ENCODE measurements at places on chromosomes 4 and X.

GRCh38 chr4:34720571-34720970, 1523.7 kb downstream of the ARAP2 start:
- DNase-seq, result no peak

- DNase-seq, result no peak
Observed at GRCh38 chrX:119194621-119195020, 41.5 kb upstream of the PGRMC1 start.

DNA sequence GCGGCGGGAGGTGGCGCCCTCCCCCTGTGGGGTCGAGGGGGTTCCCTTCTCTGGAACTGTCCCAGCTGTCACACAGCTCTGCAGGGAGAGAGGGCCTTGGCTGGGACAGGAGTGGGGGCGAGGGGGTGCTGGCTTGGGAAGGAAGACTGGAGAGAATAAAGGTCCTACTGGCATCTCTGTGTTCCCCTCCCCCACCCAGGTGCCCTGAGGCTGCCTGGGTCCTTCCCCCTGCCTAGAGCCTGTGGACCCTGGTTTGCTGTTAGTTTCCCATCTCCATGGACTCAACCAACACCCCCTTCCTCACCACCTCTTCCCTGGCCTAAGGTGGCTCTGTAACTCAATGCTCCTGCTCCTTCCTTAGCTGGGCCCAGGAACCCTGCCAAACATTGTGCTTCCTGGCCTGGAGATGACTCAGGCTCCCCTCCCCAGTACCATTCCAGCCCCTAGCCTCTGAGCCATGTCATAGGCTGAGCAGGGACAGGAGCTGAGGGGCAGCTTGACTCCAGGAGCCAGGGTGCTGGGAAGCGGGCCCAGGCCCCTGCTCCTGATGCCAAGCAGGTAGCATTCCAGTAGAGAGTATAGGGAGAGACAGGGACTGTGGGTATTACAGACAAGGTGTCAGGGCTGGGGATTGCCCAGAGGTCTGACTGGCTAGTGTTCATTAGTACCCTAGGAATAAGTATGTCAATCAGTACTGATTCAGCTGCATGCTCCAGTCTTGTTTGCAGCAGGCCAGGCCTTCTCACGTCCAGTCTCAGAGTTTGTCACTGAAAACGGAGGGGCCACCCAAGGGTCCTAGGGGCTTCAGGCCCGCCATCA, 100.7 kb downstream of the EFNB1 start:
- DNase-seq, result no peak

GRCh38 chrX:115363372-115363771, 73.9 kb downstream of the LUZP4 start:
- DNase-seq, result no peak

DNA sequence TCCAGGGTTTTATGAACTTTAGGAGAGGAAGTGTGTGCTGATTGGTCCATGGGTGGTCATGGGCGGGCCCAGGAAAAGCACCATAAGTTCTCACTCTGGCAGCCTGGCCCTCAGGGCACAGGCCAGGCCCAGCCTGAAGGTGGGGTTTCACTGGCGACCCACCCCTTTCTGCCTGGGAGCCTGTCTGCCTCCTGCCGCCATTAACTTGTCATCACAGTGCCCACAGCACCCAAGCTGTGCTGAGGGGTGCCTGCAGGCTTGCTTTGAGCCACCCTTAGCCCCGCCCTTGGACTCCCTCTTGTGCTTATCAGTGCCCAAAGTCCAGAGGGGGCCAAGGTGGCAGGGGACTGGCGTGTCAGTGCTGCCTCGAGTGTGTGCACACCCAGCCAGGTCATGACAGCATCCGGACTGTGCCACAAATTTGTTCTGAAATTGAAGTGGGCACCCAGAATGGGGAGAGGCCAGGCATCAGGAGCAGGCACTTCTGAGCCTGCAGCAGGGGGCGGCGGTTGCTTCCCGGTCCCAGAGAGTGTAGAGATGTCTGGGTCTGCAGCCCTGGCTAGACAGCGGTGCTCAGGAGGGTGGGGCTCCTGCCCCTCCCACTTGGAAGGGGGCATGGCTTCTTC, 455.6 kb downstream of the TMA16 start:
- no peak for DNase-seq

- DNase-seq, result no peak
Observed at GRCh38 chrX:15864023-15864422, 9.4 kb upstream of the AP1S2 start.

GRCh38 chrX:74369666-74370065, 51.6 kb upstream of the SLC16A2 start:
- DNase-seq, result no peak

DNA sequence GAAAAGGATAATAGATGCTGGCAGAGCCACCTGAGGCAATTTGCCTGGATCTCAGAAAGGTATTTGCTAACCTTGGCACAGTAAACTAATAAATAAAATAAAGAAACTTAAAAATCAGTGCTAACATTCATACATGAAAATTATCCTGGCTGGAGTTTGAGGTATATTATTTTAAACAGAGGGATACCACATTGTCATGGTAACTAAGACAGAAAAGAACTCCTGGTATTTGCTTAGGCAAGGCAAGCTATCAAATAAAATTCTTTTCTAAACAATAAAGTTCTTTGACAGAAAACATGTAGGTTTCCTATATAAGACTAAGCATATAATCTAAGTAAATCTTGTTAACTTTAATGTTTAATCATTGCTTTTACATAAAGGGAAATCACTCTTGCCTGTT, 218.8 kb downstream of the MAGEB17 start:
- DNase-seq, result no peak

GRCh38 chrX:95435198-95435597, 1249.4 kb upstream of the DIAPH2 start:
- no peak for DNase-seq

- no peak for DNase-seq
Observed at GRCh38 chr4:122606364-122607043, 14.4 kb downstream of the IL21 start.

- DNase-seq, result no peak
Observed at GRCh38 chr4:187302457-187303150, 578.9 kb upstream of the FAT1 start.

GRCh38 chr4:40789031-40789430, 39.3 kb downstream of the NSUN7 start:
- DNase-seq, result no peak

GRCh38 chr4:143254491-143255226, 69.9 kb downstream of the USP38 start:
- no peak for DNase-seq

DNA sequence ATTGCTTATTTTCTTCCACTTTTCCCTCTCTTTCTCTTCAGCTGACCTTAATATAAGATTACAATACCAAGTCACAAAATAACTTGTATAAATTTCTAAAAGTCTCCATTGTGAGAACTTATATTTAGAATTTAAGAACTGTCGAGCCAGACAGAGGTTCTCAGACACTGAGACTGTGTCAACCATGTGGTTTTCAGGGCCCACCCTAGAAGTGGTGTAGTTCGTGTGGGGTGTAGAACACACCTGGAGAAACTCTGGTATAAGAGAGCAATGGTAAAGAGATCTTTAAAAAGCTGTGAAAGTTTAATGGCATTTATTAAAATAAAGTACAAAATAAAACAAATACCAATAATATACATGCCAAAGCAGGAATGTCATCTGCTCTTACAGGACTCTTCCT, 19.7 kb downstream of the CPEB2 start:
- DNase-seq, result no peak

- DNase-seq, result no peak
Observed at GRCh38 chr4:151485541-151486131, 76.7 kb downstream of the FHIP1A start.

DNA sequence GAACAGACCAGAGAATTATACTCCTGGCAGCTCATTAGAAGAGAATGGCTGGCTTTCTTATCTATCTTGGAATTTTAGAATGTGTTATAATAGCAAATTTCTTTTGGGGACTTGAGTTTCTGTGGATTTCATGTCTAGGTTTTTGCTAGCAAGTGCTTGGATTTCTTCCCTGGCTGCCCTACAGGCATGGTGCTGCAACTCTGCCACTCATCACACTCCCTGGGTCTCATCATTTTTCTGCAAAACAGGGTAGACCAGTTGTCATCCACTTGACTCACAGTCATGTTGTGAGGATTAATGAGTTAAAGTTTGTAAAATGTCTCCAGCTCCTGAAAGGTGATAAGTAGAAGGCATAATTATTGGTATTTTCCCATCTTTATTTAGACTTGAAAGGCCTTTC, 60.7 kb upstream of the LCORL start:
- no peak for DNase-seq

GRCh38 chrX:136733613-136734012, 47.1 kb downstream of the ARHGEF6 start:
- no peak for DNase-seq

DNA sequence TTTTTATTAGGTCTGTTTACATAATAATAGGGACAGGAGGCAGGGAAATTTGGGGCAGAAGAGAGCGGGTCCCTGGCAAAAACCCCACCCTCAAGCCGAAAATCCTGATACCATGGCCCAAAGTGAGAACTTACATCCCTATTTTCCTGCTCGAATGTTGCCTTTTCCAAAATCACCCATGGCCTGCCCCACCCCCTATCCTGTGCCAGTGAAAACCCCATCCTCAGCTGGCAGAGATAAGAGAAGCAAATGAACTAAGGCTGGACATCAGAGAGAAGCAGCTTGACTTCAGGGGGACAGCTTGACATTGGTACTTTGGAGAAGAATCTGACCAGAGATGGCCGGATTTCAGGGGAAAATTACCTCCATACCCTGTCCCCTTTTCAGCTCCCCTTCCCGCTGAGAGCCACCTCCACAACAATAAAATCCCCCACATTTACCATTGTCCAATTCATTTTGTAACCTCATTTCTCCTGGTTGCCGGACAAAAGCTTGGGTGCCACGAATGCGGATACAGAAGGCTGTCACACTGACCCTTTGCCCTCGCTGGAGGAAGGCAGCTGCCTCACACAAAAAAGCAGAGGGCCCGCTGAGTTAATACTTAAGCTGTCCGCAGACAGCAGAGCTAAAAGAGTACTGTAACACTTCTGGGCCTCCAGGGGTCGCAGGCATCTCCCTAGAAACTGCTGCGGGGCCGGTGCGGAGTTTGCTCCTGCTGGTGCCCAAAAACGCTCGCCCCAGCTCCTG, 196.2 kb downstream of the SNCA start:
- DNase-seq, result no peak

GRCh38 chr4:112145790-112146501, 692 bp downstream of the FAM241A start:
- DNase-seq, result peak; percentile 79

- no peak for DNase-seq
Observed at GRCh38 chrX:112865464-112866025, 24.9 kb upstream of the AMOT start.

DNA sequence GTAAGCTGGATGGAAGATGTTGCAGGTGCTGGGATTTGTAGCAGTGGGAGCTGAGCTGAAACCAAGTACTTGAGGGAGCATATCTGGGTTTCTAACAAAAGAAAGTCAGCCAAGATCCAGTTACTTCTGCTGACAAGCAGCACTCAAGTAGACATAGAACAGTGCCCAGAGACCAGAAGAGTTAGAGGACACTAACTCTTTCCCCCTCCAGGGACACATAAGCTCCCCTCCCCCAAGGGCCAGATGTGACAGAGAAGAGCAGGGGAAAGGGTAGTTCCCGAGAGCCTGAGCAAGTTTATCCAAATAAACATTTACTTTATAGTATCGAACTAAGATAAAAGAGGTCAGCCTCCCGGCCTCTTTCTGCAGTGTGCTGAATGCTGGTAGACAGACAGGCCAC, 12.2 kb downstream of the TRPC3 start:
- DNase-seq, result no peak

DNA sequence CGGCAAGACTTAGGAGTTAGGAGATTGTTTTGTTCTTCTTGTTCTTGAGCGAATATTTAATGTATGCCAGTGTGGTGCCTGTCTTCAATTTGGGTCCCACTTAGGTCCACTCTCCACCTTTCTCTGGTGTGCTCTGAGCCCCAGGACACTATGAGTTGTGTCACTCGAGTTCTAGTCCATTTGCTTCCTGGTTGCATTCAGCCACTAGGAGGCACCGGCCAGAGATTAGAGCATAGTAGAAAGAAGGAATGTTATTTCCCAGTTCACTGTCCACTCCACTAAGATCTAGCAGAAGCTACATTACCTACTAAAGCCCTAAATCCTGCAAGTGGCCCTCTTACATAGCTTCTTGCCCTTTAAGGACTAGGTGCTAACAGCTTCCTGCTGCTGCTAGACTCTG, 326.9 kb downstream of the NAF1 start:
- DNase-seq, result no peak

GRCh38 chr4:147139455-147140198, 194.0 kb upstream of the TTC29 start:
- DNase-seq, result no peak

- peak; percentile 29 for DNase-seq
Observed at GRCh38 chrX:45515262-45516215, 314.9 kb upstream of the DIPK2B start.

- DNase-seq, result no peak
Observed at GRCh38 chr4:97262769-97263168, 880.5 kb downstream of the STPG2 start.

DNA sequence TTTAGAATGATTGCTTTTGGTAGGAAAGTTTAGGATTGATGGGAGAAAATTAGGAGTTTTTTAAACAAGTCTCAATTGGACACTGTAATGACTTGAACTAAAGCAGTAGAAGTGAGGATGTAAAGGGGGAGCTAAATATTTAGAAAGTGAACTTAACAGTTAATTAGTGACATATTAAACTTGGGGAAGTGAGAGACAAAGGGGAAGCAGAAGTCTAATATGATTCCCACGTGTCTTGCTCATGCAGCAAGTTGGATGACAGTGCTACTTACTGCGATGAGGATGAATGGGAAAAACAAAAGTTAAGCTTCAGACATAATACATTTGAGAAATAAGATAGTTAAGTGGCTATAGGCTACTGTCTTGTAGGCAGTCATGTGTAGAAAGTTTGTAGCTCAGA, 110.4 kb downstream of the RPA4 start:
- DNase-seq, result no peak

GRCh38 chrX:128439159-128439558, 387.0 kb upstream of the ACTRT1 start:
- DNase-seq, result no peak

DNA sequence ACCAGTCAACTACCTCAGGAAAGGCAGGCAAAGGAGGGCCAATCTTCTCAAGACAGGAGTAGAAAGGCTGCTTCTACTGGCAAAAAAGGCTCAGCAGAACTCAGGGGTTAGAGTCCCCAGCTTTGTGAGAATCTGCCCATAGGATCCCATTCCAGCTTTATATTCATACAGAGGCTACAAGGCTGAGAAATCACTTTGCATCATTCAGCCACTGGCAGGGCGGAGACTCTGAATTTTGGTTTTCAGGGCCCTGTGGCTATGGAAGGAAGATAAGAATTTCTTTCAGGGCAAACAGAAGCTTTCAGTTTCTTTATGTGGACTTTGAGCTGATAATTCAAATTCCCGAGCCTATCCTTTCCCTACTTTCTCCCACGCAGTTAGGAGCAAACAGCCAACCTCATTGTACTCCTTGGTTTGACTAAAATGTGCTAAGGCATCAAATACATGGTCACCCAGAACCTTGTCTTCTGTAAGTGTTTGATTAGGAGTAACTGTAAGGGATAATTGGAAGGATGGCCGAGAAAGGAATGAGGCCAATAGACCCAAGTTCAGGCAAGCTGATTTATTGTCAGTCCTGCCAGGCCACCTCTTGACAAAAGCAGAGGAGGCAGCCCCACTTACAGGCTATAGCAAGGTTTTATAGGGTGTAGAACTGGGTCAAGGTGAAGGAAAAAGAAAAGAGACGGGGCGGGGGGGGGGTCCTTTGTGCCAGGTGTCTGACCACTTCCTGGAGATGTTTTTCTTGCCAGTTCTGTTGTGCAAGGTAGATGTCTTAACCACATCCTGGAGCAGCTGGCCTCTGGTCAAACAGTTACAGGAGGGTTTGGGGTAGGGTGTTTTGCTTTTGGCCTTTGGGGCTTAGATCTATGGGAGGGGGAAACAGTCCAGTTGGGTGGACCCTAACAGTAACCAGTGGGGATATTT, 165.3 kb upstream of the PPP1R2C start:
- DNase-seq, result no peak

All from stimulated activated CD4-positive, alpha-beta T cell treated with anti-CD3 and anti-CD28 coated beads, Interleukin-2, amount 100 ng/mL, for 24 hours (primary cell).